ENCODE measurements at places on chromosomes 5 and 9.

GRCh38 chr5:141359790-141360426 is at the start of gene PCDHGB2:
PCDHGB2 (plus strand) TSS chr5:141359994; CDS start chr5:141360136, 142 bp downstream.
- DNase-seq = no peak

GRCh38 chr5:13673511-13673910 is 271.0 kb downstream of the DNAH5 start:
- no peak for DNase-seq

DNA sequence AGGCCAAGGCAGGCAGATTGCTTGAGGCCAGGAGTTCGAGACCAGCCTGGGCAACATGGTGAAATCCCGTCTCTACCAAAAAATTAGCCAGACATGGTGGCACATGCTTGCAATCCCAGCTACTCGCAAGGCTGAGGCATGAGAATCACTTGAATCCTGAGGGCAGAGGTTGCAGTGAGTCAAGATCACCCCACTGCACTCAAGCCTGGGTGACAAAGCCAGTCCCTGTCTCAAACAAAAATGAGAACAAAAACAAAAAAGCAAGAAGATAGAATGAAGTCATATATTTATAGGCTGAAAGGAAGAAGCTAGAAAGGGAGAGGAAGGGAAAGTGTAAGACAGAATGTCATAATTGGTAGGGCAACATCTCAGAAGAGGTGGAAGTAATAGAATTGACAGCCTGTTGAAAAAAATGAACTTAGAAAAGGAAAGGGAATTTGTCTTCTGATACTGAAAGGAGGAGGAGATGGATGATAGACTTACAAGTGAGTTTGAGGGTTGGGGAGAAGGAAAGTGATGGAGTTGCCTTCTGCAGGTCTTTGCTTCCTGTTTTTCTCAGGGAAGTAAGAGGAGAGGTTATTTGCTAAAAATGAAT is 32.2 kb downstream of the CARD6 start:
- DNase-seq = no peak

- DNase-seq = no peak
These were observed 39.0 kb downstream of the EXOC3 start for GRCh38 chr5:482021-482420.
